Activated T-helper 1 cell treated with Interleukin-2 at 50 U/mL for 16 hours (primary cell): ENCODE measurements at places on chromosomes 4 and X.

- no peak for DNase-seq
These were observed 557 bp upstream of the KDR start for GRCh38 chr4:55125763-55126541.

DNA sequence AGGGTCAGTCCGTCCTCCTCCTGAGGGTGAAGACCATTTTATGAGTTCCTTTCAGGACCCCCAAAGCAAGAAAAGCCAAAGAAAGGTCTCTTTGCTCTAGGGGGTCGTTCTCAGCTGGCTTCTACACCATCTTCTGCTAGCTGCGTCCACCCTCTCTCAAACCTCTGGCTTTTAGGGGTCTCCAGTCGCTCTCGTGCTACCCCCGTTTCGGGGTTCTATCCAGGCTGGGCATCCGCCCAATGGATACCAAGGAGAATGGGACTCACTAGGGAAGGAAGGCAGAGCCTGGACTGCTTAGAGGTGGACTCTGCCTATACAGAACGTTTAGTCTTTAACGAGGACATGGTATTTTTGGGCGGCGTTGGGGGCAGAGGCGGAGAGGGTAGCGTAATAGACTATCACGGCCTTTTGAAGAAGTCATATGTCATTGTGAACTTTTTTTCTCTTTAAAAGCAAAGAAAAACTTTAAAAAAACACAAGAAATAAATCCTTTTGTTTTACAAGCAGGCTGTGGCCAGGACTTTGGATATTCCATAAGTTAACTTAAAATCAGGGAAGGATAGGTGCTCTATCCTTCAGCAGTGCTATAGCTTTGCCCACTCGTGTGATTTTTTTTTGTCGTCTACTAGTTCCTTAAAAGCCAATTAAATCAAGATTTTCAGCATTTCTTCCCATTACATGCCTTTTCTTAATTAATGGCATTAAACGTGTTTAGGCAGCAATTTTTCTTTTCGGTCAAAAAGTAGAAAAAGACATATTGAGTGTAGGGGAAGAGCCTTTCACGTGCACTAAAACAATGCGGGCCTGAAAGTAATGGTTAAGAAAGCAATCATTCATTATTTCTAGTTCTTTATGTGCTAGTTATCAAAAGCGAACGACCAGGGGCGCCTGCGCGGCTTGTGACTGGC lies 7.2 kb upstream of the PITX2 start:
- DNase-seq: no peak

DNA sequence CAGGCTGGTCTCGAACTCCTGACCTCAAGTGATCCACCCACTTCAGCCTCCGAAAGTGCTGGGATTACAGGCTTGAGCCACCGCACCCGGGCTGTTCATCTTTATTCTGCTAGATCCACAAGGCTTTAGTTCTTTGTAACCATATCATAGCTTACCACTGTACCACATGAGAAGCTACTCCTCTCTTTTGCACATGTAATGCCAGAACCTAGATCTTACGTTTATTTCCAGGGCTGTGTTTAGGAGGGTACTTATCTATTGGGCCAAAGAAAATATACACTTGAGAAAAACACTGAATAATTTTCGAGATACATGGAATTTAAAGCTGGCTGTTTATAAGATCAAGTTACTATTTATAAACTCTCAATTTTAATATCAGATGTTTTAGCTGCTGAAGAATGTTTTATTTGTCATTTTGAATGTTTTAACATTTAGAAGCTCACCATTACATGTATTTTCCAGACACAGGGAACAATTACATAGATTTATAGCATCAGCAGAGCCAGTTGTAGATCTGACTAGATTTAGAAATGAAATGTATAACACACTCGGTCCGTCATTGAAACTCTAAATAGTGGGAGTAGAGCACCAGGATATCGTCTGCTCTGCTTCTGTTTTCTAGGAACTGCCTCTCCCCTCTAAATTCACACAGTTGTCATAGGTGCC lies 155.3 kb upstream of the HAND2 start:
- DNase-seq: no peak

GRCh38 chr4:78377555-78377954 lies 174.0 kb upstream of the ANXA3 start:
- no peak for DNase-seq

DNA sequence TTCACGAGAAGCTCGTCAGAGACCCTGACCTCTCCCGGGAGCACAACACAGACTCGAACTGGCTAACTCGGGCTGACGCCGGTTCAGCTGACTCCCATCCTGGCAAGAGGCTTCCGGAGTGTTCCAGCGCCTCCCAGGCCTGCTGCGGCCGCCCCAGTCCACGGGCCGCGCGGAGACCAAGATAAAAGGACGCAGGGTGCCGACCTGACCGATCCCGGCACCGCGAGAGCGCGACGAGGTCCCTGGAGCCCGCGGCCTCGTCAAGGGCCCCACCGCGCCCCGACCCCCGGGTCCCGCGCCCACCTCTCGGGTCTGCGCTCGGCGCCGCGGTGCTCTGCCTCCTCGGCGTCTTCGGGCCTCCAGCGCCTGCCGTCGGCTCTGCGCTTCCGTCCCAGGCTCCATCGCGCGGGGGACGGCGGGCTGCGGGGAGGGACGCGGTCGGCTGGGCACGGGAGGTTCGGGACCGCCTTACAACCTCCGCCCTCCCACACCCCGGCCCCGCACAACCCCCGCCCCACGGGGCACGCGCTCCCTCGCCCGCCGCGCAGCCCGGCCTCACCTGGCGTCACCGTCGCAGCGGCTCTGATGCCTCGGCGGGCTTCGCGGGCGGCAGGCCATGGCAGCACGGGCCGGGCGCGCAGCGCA lies 426 bp downstream of the SLBP start:
- DNase-seq: no peak

DNA sequence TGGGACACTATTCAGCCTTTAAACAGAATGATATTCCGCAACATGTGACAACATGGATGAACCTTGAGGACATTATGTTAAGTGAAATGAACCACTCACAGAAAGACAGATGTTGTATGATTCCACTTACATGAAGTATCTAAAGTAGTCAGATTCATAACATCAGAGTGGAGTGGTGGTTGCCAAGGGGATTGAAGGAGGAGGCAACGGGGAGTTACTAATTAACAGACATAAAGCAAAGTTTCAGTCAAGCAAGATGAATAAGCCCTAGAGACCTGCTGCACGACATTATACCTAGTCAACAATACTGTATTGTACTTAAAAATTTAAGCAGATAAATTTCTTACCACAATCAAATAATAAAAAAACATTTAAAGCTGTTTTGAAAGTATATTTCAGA lies 105.0 kb upstream of the NR0B1 start:
- DNase-seq: no peak

- no peak for DNase-seq
These were observed 111.7 kb downstream of the PTTG2 start for GRCh38 chr4:38071801-38072431.

DNA sequence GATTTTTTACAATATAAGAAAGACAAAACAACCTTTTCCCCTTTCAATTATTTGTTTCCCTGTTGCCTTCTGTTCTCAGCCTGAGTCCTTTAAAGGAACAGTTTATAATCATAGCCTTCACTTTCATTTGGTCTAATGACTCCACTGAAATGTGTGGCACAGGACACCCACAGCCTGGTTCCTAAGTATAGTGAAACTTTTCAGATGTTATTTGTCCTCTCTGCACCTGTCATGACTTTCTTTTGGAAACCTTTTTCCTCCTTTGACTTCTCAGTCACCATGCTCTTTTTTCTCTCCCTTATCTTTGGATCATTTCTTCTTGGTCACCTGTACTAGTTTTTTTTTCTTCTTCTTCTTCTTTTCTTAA lies 237.8 kb upstream of the ANXA3 start:
- DNase-seq: no peak
